Activated gamma-delta T cell treated with anti-CD3 and anti-CD28 coated beads, Interleukin-2, amount 50 U/mL, for 16 hours (primary cell): ENCODE measurements at places on chromosomes 12 and 14.

- no peak for DNase-seq
Observed at GRCh38 chr12:59973515-59973914, 377.7 kb downstream of the SLC16A7 start.

DNA sequence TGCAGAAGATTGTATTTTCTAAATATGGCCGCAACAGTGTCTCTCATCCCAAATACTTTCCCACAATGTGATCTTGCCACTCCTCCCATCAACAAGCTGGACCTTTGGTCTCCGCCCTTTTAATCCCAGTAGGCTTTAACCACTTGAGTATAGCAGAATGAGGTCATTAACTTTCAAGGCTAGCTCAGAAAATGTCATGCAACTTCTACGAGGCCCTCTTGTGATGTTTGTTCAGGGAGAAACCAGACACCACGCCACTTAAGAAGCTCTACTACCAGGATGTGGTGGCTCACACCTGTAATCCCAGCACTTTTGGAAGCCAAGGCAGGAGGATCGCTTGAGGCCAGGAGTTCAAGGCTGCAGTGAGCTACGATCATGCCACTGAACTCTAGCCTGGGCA lies 20.1 kb upstream of the OR6J1 start:
- no peak for DNase-seq

GRCh38 chr14:45947830-45948229 lies 694.8 kb upstream of the MIS18BP1 start:
- no peak for DNase-seq

- DNase-seq, result no peak
Observed at GRCh38 chr12:108091679-108092051, 37.4 kb upstream of the WSCD2 start.

DNA sequence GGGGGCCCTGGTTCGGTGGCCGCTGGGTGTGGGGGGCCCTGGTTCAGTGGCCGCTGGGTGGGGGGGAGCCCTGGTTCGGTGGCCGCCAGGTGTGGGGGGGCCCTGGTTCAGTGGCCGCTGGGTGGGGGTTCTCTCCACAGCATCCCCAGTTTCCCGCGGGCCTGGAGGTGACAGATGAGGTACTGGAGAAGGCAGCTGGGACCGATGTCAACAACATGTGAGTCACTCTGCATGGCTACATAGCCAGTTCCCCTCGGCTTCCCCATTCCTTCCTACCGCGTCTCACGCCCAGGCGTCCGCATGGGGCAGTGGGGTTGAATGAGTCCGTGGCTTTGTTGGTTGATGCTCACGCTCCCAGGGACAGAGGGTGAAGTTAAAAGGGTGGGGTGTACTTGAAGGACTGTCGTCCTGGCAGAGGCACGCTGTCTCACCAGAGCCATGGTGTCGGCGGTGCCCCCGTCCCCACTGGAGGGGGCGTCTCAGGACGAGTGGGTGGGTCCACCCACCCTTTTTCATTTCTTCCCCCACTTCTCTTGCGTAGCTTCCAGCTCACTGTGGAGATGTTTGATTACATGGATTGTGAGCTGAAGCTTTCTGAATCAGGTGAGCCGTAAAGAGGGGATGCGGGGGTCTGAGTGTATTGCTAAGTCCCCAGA lies 15.6 kb downstream of the HIP1R start:
- DNase-seq, result no peak

DNA sequence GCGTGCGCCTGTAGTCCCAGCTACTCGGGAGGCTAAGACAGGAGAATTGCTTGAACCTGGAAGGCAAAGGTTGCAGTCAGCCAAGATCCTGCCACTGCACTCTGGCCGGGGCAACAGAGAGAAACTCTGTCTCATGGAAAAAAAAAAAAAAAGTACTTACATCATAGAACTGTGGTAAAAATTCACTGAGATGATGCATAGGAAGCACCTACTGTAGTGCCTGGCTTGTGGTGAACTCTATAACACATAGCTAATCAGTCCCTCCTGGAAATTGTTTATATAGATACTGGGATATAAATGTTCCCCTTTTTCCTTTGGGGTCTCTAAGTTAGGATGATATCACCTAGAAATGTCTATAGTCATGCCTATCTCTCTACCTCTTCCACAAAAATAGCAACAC lies 89.7 kb upstream of the CPM start:
- DNase-seq, result no peak

DNA sequence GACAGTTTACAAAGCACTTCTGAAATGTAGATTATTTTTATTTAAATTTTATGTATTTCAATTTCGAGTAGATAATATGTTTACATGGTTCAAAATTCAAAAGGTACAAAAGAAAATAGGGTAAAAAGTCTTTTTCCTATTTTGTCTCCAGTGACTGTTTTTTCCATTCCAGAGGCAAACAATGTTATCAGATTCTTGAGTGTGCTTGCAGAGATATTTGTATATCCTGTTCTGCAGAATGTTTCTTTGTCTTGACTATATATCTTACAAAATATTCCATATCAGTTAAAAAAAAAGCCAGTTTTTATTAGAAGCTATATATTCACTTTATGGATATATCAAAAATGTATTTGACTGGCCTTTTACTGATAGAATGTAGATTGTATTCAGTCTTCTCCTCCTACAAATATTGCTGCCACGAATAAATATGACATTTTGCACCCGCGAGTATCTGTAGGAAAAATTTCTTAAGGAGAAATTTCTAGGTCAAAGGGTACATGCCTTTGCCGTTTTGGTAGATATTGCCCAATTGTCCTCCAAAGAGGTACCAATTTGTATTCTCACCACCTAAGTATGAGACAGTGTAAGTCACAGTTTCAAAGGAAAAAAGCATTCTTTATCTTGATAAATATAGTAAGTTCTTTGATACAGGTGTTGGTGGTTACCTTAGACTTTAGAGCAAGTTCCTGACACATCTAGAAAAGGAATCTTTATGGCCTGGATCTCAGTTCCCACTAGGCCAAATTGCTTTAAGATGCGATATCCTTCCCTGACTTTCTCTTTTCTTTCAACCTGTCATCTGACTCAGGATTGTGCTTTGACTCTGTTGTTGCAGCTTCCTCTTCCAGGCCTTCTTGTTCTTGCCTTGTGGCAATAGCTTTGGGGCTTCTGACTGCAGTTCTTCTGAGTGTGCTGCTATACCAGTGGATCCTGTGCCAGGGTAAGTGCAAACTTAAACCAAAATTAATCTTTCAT lies 2.3 kb downstream of the KLRG1 start:
- DNase-seq, result no peak

DNA sequence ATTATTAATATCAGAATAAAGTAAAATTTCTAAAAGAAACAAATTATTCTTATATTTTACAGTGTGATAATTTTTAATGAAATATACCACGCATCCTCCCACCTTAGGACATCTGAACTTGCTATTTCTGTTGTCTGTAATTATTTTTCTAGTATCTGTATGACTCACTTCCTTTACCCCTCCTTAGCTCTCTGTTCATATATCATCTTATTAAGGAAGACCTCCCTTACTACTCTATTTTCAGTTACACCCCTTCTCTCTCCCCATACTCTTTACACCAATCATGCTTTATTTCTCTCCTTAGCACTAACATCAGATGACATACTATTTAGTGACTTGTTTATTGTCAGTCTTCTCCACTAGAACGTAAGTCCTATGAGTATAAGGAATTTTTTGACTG lies 34.2 kb upstream of the C12orf50 start:
- no peak for DNase-seq

DNA sequence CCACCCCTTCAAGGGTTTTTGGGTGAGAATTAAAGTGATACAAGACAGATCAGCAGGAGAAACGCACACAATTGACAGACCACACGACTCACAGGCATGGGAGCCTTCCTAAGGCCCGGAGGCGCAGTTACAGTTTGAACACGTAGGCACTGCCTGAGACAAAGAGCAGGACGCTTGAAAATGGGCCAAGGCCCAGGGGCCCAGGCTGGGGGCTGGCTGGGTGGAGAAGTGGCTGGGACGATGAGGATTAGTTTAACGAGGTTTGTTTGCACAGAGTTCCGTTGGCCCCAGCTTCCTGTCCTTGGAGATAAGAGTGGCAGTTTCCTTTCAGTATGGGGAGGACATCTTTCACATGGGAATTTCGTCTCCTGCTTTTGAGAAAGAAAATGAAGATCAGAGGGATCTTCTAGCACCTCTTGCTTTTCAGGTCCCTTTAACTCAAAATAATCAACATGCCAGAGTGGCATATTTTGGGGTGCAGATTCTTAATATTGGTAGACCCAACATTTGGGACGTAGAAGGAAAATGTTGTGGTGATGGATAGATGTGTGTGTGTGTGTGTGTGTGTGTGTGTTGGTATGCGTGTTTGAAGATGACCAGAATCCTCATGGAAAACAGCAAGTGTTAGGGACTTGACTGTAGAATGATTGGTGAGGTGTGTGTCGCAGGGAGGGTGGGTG lies 44.6 kb downstream of the DLK1 start:
- DNase-seq, result no peak

- no peak for DNase-seq
Observed at GRCh38 chr12:114275932-114276785, 129.8 kb downstream of the TBX5 start.

GRCh38 chr14:47102472-47102871 lies 450.9 kb upstream of the RPL10L start:
- no peak for DNase-seq

DNA sequence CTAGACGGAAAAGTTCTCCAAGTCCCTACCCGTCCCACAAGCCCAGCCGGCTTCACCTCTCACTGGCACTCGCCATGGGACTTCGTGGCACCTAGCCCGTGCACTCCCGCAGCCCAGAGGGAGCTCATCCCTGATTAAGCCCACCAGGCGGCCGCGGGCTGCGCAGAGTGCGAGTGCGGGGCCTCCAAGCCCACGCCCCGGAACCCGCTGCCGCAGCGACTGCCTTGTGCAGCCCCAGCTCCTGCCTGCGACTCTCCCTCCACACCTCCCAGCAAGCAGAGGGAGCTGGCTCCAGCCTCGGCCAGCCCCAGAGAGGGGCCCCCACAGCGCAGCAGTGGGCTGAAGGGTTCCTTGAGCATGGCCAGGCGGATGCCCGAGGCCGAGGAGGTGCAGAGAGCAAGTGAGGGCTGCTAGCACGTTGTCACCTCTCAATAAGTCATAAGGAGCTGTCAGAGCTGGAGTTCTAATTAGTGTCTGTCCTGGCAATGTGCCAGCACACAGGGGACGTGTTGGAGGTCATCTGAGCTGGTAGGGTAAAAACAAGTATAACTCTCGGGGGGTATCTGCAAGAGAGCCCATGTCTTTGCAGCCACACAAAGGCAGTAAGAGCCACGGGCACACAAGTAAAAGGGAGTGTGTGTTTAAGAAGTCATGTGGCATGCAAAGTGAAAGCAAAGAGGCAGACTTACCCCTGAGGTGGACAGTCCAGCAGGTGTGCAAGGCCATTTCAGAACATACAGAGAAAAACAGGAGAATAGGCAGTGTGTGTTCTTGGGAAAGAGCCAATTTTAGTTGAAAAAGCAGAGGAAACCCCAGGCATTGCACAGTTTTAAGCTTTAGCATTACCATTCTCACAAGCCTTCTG lies 27.1 kb upstream of the TMTC2 start:
- no peak for DNase-seq

GRCh38 chr12:57614178-57614947 lies 3.1 kb downstream of the ARHGEF25 start:
- no peak for DNase-seq
